ENCODE measurements at places on chromosomes 5 and 9.

- DNase-seq: no peak
Measured at GRCh38 chr5:8650186-8650585, 781.2 kb downstream of the MTRR start.

DNA sequence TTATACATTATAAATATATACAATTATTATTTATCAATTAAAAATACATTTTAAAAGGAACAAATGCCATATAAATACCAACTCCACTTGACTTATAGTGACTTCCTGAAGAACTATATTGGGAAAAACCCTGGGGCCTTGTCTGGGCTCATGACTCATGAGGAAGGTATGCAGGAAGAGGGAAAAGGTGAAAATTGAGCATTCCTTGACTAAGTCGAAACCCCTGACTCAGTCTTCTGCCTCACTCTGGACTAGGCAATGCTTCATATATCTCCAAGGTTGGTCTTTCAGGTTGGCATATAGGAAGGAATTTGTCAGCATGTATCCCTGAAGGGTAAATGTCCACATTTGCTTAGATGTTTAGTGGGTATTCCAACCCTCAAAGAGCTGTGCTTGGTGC is 78.5 kb downstream of the SH3TC2 start:
- no peak for DNase-seq

- DNase-seq: no peak
Measured at GRCh38 chr9:121454972-121455371, 44.7 kb downstream of the GGTA1 start.

- no peak for DNase-seq
Measured at GRCh38 chr5:97877588-97877987, 694.5 kb upstream of the RIOK2 start.

DNA sequence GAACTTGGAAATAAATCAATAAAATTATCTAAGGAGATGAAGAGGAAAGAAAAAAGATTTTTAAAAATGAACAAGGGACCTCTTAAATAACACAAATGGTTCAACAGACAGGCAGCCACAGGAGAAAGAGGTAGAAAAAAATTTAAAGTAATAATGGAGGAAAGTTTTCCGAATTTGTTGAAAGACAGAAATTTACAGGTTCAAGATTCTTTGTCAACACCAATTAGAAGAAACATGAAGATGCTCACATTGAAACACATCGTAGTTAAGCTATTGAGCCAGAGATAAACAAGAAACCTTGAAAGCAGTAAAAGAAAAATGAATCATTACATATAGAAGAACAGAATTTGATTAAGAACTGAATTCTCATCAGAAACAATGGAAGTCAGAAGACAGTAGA is 68.7 kb upstream of the OSMR start:
- no peak for DNase-seq

GRCh38 chr9:126406075-126406667 is 79.5 kb downstream of the MVB12B start:
- DNase-seq: no peak

DNA sequence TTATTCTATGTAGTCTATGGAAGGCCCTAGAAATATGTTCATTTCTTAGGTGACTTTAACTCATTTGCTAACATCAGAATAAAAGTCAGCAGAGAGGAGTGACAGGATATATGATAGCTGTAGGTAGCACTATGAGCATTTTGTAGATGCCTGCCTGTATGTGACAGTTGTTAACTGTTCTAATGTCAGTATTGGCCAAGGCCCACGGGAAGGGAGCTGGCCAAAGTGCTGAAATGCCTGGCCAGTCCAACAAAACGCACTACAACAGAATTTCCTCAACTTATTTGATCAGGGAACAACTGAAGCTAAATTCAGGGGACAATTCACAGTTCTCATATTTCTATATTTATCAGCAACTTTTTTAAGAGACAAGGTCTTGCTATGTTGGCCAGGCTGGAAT is 20.8 kb downstream of the SV2C start:
- no peak for DNase-seq

DNA sequence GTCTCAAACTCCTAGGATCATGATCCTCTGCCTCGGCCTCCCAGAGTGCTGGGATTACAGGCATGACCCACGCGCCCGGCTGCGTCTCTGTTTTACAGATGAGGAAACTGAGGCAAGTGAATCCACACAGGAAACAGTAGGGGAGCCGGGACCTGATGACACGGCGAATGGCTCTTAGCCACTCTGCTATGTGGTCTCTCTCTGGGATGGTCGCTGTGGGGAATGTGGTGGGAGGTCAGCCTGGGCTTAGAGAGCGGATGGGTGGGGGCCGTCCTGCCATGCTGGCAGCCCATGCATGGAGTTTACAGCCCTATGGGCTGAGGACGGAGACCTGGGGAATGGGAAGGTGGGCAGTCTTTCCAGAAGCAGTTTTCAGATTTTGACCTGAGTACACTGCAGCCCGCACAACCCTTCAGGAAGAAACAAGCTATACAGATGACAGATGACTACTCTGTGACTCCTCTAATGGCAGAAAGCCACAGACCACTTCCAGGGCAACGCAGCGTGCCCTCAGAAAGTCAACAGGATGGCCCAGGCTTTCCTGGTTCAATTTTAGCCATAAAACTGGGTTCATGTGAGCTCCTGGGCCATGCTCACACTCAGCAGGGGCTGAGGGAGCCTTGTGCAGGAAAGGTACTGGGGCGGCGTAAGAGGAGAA is 136.1 kb upstream of the RAPGEF1 start:
- no peak for DNase-seq

DNA sequence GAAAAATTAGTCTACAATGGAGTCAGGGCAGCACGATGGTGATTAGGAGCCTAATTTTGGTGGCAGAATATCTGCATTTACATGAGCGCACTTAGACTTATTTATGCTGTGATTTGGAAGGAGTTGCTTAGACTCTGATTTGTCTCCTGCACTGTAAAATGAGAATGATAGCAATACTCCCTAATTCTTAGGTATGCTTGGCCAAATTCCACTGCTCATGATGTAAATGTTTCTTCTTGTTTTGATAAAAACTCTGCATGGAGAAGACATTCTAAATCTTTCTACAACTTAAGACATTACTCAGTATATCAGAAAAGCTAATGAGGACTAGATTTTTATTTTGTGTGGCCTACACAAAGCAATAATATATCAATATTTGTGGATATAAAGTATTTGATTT is 205.4 kb downstream of the CDH18 start:
- no peak for DNase-seq

- no peak for DNase-seq
Measured at GRCh38 chr5:129912601-129913255, 8.5 kb downstream of the CHSY3 start.

GRCh38 chr5:137075163-137075970 is 423.8 kb downstream of the SPOCK1 start:
- no peak for DNase-seq

GRCh38 chr5:54799645-54800044 is 185.7 kb downstream of the ESM1 start:
- no peak for DNase-seq

DNA sequence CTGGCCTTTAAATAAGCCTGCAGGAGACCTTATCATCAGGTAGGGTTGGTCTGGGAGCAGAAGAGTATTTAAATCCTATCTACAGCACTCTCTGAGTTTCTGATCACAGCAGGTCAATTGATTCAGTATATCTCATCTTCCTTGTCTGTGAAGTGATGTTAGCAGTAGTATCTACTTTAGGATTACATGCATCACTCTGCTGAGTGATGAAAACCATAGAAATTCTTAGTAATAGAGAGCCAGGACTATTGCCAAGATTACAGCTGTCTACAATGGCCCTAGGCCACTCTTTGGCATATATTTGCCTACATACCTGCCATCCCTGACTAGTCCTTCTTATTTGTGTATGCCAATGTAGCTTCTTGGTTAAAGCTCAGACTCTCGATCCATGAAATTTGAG is 183.8 kb downstream of the ASTN2 start:
- DNase-seq: no peak

GRCh38 chr9:76996700-76997099 is 22.8 kb upstream of the FOXB2 start:
- DNase-seq: no peak

DNA sequence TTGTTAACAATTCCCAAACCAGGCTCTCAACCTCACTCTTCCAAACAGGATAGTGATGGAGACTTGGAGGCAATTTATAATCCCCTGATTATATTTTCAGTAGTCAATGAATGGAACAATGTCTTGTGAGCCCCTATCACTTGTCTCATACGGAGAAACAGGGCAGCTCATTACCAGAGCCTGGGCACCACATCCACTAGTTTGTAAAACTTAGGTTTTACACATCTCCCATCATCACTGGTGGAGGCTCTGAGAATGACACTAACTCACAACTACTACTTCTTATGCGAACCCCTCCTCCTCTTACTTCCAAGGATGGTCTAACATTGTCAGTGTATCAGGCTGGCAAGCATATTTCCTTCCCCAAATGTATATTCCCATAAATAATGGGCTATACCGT is 253.7 kb downstream of the EPB41L4A start:
- no peak for DNase-seq

DNA sequence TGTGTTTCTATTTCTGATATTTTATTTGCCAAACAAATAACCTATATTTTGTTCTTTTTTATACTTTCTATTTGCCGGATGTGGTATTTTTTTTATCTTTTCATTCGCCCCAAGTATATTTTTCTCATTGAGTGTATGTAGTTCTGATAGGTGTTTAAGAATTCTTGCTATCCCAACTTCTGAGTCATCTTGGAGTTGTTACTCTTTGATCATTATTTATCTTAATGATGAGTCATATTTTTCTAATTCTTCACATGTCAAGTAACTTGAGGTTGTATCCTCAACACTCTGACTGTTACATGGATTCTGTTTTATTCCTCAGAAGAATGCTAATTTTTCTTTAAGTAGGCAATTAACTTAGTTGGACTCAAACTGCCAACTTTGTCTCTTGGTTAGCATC is 498.1 kb downstream of the TLE1 start:
- no peak for DNase-seq

DNA sequence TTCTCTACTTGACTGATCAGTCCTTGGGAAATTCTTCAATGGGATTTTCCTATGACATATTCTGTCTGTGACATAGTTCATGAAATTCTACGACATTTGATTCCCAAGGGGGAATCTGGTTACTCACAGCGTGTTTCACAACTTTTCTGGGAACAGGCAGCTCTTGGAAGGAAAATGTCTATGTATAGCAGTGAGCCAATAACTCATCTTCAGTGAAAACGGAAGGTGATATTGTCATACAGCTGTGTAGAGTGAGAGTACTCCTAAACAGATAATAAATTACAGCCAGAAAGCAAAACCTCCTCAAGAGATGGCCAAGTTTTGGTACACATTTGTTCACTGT is 91.4 kb downstream of the C9orf152 start:
- no peak for DNase-seq

DNA sequence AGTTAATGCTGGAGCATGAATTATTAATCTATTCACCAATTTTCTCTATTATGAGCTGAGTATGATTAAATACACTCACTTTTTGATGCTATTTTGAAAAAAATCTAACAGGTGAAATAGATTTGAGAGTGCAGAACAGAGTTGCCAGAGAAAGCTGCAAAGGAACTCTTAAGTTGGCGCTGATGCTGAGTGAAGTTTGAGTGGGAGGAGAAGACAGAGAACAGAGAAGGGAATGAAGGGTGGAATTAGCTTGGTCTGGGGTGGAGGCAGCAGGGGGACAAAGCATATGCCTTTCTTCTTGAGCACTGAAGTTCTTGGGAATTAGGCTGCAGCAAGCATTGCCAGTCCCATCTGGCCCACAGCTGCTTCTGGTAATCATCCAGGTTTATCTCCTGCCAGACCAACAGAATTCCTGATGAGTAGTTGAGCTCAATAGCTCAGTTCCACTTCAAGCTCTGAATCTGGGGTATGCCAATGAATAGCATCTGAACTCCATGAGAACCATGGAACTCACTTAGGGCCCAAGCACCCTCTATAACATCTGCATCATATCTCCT is 290.1 kb downstream of the HINT1 start:
- DNase-seq: no peak

DNA sequence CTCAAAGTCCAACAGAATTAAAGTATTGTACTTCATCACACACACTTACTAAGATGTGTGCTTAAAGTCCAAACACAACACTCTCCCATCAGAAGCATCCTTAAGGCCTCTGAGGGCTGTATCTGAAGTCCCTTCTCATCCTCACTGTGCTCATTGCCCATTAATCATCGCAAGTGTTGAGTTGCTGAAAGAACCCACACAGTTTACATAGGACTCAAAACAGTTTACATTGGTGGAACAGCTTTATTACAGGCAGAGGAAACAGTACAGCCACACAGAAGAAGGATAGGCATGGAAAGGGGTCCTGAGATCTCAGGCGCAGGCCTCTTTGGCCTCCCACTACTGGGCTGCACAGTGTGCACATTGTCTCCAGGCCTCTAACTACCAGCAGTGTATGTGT is 113.4 kb downstream of the CMYA5 start:
- DNase-seq: no peak

- no peak for DNase-seq
Measured at GRCh38 chr5:17132444-17133083, 84.9 kb upstream of the BASP1 start.

- DNase-seq: no peak
Measured at GRCh38 chr5:71887680-71888079, 168.6 kb downstream of the CARTPT start.

DNA sequence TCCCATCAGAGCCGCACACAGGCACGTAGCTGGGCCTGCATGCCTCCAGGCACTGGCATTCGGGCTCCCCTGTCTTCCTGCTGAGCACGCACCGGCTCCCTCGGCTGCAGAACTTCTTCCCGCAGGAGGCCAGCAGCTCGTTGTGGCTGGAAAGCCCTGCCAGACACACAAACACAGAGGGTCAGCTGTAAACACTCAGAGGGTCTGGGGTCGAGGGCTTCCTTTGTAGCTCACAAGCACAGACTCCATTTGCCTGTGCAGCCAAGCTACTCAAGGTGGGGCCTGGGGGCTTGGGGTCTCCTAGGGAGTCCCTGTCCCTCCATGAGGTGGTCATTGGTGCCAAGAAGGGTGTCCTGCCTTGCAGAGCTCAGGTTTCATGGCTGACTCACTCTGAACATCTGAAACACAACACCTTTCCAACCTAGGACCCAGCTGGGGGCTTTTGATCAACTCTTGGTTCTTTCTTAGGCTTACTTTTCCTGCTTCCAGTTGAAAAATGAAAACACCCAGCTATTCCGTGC is 211.4 kb downstream of the FSTL4 start:
- DNase-seq: no peak

GRCh38 chr9:33637881-33638280 is 113.8 kb downstream of the ANKRD18B start:
- no peak for DNase-seq

- no peak for DNase-seq
Measured at GRCh38 chr5:112216140-112216539, 202.9 kb downstream of the EPB41L4A start.

DNA sequence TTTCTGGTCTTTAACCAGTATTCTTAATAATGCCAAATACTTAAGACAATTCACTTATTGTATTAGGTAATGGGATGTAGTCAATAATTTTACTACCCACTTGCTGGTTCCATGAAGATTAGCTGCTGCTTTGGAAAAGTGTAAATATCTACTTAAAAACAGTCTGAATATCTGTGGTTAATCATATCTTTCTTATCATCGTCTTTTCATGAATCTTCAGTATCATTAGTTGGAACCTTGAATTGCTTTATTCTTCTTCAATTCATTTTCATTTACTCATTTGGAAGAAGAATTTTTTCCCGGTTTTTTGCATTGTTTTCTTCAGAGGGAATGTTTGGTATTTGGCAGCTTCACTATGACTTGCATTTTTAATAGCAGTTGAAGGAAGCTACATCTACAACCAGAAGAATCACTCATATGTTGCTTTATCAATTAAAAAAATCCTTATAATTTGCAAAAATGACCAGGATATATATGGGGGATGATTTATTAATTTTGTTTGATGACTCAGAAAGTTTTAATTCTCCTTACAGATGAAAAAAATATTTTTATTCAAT is 1398.3 kb upstream of the CDH6 start:
- DNase-seq: no peak
